ENCODE measurements at places on chromosomes 6 and 20. TPM values are rescaled to one million over a fixed set of nuclear protein-coding genes. Genes with fewer than 3 reads are reported as not detected.

- H3K27me3 ChIP-seq, result no peaks in the 10 kb centered on the region
- no peaks in the 10 kb centered on the region for H3K4me1 ChIP-seq
- H3K4me3 ChIP-seq, result no peak overlapping the region
- no peaks in the 10 kb centered on the region for H3K36me3 ChIP-seq
These were observed 34.3 kb downstream of the COL12A1 start for GRCh38 chr6:75171567-75171966.

DNA sequence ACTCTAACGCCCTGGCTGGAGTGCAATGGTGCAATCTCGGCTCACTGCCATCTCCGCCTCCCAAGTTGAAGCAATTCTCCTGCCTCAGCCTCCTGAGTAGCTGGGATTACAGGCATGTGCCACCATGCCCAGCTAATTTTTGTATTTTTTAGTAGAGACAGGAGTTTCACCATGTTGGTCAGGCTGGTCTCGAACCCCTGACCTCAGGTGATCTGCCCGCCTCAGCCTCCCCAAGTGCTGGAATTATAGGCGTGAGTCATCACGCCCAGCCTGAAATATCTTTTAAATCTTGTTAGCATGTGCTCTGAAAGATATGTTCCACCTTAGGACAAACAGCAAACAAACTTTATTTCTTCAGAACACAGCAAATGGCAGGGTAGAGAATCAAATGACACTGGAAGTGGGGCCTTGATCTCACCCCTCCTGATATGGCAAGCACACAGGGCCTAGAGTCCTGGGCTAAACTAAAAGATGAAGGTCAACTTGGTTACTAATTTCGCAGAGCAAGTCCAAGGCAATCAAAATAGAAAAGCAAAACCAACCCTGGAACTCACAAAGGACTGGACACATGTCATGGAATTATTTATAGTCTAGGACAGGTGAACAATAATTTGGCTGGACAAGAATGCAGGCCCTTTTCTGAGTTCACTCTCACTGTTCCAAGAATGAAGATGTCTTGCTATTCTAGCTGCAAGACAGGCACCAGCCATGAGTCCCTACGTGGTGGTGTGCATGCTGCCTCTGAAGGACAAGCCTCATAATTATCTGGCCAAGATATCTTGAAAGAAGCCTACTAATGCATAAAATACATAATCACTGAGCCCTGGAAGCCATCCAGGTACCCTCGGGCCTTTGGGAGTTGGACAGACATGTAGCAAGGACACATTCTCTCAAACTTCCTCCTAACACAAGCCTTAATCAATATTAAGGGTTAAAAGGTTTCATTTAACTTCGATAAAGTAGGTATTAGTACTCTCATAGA is 35.6 kb downstream of the B4GALT5 start:
- H3K27ac ChIP-seq, result no peak overlapping the region
- H3K4me3 ChIP-seq, result no peak overlapping the region
- no peaks in the 10 kb centered on the region for H3K27me3 ChIP-seq
- H3K4me1 ChIP-seq, result peaks cover 6% of the 10 kb centered on the region

DNA sequence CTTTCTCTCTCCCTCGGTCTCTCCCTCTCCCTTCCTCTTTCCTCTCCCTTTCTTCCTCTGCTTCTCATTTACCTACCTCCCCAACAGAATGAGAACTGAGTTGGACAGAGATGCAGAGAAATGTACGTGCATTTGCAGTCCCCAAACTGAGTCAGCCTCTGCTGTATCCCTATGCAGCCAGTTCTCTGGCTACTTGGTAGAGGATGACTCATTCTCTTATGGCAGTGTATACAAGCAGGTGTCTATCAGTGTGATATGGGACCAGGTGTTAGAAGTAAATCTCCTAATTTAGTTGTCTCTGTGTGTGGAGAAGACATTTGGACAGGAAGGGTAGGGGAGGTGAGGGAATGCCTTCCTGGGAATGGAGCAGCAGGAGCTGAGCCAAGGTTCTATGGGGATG is 470.8 kb downstream of the CD109 start:
- no peaks in the 10 kb centered on the region for H3K36me3 ChIP-seq
- H3K4me3 ChIP-seq, result no peak overlapping the region
- H3K4me1 ChIP-seq, result no peaks in the 10 kb centered on the region
- no peaks in the 10 kb centered on the region for H3K27me3 ChIP-seq

- H3K4me1 ChIP-seq, result peaks cover 1% of the 10 kb centered on the region
- DNase-seq, result no peak
- no peaks in the 10 kb centered on the region for H3K36me3 ChIP-seq
- no peaks in the 10 kb centered on the region for H3K27me3 ChIP-seq
- H3K27ac ChIP-seq, result no peak overlapping the region
These were observed 147.0 kb downstream of the MYB start for GRCh38 chr6:135328136-135328535.

The OPN5 gene
- not detected for total RNA-seq

DNA sequence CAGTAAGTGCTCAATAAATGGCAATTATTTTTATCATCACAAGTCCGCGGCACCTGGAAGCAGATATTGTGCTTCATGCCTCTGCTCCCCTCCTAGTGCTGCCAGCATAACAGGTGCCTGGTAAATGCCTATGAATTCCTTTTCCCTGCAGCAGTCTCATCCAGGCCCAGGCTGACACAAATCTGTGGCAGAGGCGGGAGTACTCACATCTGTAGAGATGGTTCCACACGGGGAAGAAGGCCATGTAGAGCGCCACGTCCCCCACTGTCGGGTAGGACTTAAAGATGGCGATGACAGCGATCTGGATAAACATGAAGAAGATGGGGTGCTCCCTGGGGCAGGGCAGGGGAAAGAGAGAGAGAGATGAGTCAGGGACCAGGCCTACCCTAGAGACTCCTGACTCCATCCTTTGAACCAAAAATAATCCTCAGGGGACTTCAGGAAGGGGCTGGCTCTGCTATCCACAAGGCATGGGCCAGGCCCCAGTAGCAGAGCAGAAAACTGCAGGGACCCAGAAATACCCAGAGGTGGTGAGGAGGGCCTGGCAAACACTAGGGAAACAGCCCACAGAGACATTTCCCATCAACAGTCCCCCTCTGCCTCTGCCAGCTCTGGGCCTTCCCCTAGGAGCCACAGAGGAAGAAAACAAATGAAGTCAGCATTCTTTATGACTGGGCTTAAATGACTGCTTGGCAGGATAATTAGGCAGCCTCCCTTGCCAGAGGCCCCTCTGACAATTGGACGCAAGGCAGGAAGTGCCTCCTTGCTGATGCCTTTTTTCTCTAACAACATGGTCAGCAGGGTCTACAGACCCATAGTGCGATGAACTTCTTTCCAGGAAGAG is 23.0 kb downstream of the MAP1LC3A start:
- H3K27ac ChIP-seq, result no peak overlapping the region
- no peaks in the 10 kb centered on the region for H3K36me3 ChIP-seq
- H3K27me3 ChIP-seq, result no peaks in the 10 kb centered on the region
- no peaks in the 10 kb centered on the region for H3K4me1 ChIP-seq

GRCh38 chr20:38669688-38670087 is 54.6 kb upstream of the SLC32A1 start:
- H3K4me1 ChIP-seq, result peaks cover 4% of the 10 kb centered on the region
- no peak overlapping the region for H3K27ac ChIP-seq
- no peaks in the 10 kb centered on the region for H3K36me3 ChIP-seq
- no peaks in the 10 kb centered on the region for H3K27me3 ChIP-seq

- peaks cover 8% of the 10 kb centered on the region for H3K36me3 ChIP-seq
- H3K4me1 ChIP-seq, result no peaks in the 10 kb centered on the region
- H3K27ac ChIP-seq, result no peak overlapping the region
- H3K4me3 ChIP-seq, result no peak overlapping the region
- H3K27me3 ChIP-seq, result no peaks in the 10 kb centered on the region
These were observed 62.9 kb upstream of the TULP4 start for GRCh38 chr6:158249340-158249836.

DNA sequence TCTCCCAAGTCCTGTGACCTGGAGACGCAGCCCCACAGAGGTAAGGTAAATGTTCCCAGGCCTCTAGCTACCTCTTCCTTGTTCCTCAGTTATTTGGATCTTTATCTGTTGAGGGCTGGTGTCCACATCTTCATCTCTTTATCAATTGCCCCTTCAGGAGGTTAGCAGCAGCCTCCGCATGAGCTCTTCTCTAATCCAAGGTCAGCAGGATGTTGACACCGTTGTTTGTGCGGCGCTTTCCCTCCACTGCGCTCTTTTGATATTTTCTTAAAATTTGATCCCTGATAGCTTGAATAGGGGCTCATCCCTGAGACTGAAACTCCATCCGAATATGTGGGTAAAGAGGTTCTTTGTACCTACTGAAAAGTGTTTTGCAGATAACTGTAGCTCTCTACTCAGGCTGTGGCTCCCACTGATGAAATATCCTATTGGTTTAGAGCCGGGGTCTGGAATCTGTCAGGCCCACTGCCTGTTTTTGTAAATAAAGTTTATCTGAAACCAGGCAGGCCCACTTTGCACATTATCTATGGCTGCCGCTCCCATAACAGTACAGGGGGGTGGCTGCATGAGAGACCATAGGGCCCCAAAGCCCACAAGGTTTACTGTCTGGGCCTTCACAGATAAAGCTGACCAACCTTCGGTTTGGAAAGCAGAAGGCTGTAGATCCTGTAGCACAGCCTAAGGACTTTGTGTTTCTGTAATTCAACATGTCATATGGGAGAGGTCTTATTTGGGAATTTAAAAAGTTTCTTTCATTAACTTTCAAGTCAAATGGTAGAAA is 362.6 kb downstream of the QKI start:
- no peak overlapping the region for H3K27ac ChIP-seq
- H3K4me3 ChIP-seq, result no peak overlapping the region
- no peaks in the 10 kb centered on the region for H3K27me3 ChIP-seq
- DNase-seq, result no peak
- no peaks in the 10 kb centered on the region for H3K36me3 ChIP-seq
- H3K4me1 ChIP-seq, result no peaks in the 10 kb centered on the region

The HLA-F gene
- 7.4 TPM for total RNA-seq

GRCh38 chr6:89489078-89489477 is 56.1 kb downstream of the ANKRD6 start:
- H3K27me3 ChIP-seq, result no peaks in the 10 kb centered on the region
- H3K36me3 ChIP-seq, result no peaks in the 10 kb centered on the region
- H3K4me1 ChIP-seq, result no peaks in the 10 kb centered on the region
- no peak overlapping the region for H3K27ac ChIP-seq
- H3K4me3 ChIP-seq, result no peak overlapping the region

The GATA5 gene
- total RNA-seq, result 0.39 TPM

- H3K27ac ChIP-seq, result no peak overlapping the region
- no peaks in the 10 kb centered on the region for H3K27me3 ChIP-seq
- no peak overlapping the region for H3K4me3 ChIP-seq
- peaks cover 11% of the 10 kb centered on the region for H3K4me1 ChIP-seq
- H3K36me3 ChIP-seq, result peaks cover 2% of the 10 kb centered on the region
These were observed 152.8 kb downstream of the NFATC2 start for GRCh38 chr20:51389543-51390264.

- no peaks in the 10 kb centered on the region for H3K4me1 ChIP-seq
- H3K4me3 ChIP-seq, result no peak overlapping the region
- DNase-seq, result no peak
These were observed 78.4 kb downstream of the RNASET2 start for GRCh38 chr6:166877906-166878305.

The L3MBTL1 gene
- total RNA-seq, result 19.9 TPM

DNA sequence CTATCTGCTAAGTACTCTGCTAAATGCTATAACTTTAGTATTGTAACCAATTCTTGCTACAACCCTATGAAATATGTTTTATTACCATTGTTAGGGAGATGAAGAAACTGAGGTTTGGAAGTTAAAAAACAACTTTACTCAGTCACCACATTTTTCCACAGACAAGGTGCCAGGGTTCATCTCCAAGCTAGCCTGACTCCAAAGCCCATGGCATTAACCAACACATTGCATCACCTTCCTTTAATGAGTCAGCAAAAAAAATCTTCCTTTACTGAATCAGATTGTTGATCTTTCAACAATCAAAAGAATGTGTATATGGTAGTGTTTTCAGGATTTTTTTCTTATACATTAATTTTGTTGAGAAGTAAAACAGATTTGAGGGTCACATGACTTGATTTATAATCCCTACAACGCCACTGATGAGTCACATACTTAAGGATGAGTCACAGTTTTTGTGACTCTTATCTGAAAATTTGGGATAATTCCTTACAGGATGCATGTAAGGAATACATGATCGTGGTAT is 41.5 kb downstream of the MAN1A1 start:
- no peaks in the 10 kb centered on the region for H3K27me3 ChIP-seq
- H3K4me3 ChIP-seq, result no peak overlapping the region
- no peak for DNase-seq
- H3K27ac ChIP-seq, result no peak overlapping the region
- H3K36me3 ChIP-seq, result no peaks in the 10 kb centered on the region

GRCh38 chr6:15232836-15233510 is 12.9 kb upstream of the JARID2 start:
- no peak overlapping the region for H3K27ac ChIP-seq
- no peak overlapping the region for H3K4me3 ChIP-seq
- H3K4me1 ChIP-seq, result no peaks in the 10 kb centered on the region
- H3K36me3 ChIP-seq, result no peaks in the 10 kb centered on the region

DNA sequence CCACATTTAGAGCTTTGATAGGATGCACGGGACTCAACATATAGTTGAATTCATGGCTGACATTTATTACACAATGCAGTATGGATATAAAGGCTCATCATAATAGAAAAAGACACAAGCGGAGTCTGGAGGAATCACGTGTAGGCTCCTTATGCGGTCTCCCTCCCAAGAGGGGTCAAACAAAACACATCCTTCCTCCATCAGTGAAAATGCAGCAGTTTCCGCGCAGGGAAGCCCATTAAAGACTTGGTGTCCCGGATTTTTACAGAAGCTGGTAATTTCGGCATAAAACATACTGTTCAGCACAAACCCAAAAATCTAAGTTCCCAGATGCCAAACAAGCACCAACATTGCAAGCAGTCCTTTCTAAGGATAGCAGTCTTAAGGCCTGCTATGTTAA is 1.1 kb downstream of the USP45 start:
- no peaks in the 10 kb centered on the region for H3K27me3 ChIP-seq
- H3K4me3 ChIP-seq, result peak overlapping the region; percentile 97
- H3K4me1 ChIP-seq, result peaks cover 5% of the 10 kb centered on the region
- H3K36me3 ChIP-seq, result peaks cover 4% of the 10 kb centered on the region
- H3K27ac ChIP-seq, result no peak overlapping the region
- DNase-seq, result no peak

DNA sequence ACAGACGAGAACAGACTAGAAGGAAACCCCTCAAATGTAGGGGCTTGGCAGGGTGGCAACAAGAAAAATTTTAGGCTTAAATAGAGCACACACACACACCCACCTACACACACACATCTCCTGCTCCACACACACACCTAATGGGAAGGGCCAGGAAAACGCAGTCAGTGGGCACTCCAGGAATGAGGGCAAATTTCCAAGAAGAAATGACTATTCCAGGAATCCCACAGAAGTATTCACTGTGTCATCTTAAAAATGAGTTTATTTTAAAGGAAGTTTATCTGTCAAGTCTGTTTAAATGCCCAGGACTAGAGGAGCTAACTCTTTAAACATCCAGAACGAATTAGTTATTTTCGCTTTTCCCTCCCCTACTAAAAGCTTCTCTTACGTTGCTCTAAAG is 13.0 kb downstream of the ALDH8A1 start:
- H3K27ac ChIP-seq, result no peak overlapping the region
- no peak overlapping the region for H3K4me3 ChIP-seq
- no peaks in the 10 kb centered on the region for H3K36me3 ChIP-seq

The BPIFB2 gene
- not detected for total RNA-seq

DNA sequence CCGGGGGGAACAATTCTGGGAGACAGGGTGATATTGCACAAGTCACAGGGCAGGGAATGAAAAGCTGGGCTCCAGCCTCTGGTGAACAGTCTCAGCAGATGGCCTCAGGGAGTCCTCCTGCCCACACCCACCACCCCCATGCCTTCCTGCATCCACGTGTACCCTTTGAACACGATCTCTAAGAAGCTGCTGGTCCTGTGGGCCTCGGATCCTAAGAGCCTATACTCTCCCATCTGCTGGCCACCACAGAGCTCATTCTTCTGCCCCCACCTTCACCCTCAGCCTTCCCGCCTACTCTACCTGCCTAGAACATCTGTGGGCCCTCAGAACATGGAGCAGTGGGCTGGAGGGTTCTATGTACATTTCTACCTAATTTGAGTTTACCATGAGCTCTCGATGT is 60.3 kb downstream of the TRERF1 start:
- no peak for DNase-seq
- no peak overlapping the region for H3K4me3 ChIP-seq
- H3K36me3 ChIP-seq, result no peaks in the 10 kb centered on the region
- no peaks in the 10 kb centered on the region for H3K4me1 ChIP-seq
- no peaks in the 10 kb centered on the region for H3K27me3 ChIP-seq

Measured in H9 (cell line).